ENCODE measurements at places on chromosomes 12 and 14.

- DNase-seq, result no peak
Observed at GRCh38 chr14:105312973-105313372, 1.6 kb upstream of the PACS2 start.

DNA sequence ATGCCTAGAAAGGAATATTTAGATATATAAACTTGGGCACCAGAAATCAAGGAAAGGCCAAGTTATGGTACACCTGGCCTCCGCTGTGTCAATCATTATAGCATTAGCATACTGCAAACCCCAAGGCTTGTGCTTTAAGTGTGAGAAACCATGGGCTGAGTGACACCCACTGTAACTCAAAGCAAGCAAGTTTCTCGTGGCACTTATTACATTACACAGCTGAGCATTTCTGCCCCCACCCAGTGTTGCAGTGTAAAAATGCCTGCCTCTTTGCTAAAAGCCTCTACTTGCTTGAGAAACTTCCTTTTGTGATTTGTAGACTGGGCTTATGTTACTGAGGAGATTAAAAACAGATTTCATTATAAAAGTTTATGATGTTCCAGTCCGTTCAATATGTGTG, 122.0 kb downstream of the TGFB3 start:
- DNase-seq, result no peak

GRCh38 chr12:40646456-40646855, 45.8 kb upstream of the CNTN1 start:
- DNase-seq, result no peak

- DNase-seq, result no peak
Observed at GRCh38 chr12:12616512-12617310, 5.0 kb downstream of the CREBL2 start.

- no peak for DNase-seq
Observed at GRCh38 chr14:32588448-32589320, 259.6 kb downstream of the AKAP6 start.

DNA sequence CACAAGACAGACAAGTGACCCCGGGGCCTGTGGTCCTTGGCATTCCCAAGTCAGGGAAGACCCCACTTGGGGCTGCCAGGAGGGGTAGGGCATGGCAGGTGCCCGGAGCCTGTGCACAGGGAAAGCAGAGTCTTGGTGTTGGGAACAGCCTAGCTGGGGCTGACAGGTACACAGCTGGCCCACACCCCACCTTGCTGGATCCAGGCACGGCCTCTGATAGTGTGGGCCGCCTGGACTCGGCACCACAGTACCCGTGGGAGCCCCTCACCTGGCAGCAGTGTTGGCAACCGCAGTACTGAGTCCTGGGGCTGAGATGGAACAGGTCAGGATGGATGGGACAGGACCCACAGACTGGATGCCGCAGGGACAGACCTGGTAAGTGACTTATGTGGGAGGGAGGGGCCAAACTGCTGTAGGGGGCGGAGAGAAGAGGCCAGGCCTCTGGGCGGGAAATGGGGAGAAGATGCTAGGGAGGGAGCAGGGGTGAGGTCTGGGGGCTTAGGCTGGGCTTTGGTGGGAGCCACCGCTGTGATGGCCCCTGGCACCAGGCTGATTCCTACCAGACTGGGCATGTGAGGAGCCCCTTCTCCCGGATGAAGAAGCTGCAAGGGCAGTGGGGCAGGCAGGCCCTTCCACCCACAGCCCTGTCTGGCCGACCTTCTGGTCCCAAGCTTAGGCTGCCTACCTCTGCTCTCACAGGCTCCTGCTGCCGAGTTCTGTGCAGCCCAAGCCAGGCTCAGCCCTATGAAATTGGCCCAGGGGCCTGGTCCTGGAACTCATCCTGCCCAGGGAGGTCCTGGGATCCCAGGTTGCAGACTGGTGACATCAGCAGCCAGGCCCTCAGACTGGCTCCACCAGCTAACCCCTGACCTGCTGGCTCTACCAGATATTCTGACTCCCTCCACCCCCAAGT, at the start of gene TGM1:
TGM1 (minus strand) TSS at position 357 of the 913 bp plus-strand sequence. CDS start 825 bp downstream, outside the sequence.
- DNase-seq, result no peak

DNA sequence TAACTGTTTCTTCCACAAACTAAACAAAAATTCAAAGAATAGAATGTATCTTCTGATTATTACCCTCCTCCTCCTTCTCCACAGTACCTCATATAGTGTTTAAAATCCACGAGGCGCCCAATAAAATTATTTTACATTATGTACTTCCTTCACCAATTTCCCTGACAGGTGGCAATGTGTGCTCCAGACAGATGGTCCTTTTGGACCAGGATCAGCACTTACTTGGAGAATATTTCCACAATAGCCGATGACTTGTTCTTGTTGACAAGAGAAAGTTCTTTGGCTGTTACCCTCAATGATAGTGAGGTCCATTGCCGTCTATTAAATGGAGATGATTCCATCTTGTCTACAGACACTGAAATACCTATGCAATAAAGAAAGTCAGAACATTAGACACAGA, 34.9 kb downstream of the LIMA1 start:
- DNase-seq, result no peak

GRCh38 chr12:45974883-45975282, 15.5 kb downstream of the SCAF11 start:
- no peak for DNase-seq

DNA sequence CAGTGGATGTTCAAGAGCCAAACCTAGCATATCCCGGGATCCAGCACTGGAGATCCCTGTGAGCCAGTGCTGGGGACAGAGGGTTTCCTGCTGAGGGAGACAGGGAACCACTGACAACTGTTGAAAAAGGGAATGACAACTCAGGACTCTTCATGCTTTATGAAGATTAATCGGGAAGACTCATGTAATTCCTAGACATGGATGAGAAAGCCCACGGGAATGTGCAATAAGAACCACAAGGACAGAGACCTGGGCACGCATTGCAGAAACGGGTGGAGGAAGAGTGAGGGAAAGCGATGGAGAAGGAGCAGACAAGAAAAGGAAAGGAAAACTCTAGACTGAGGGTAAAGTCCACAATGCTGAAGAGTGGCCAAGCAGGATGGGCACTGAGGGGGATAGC, 296.0 kb downstream of the PCNX1 start:
- no peak for DNase-seq

- no peak for DNase-seq
Observed at GRCh38 chr12:45674181-45674977, 55.1 kb upstream of the ARID2 start.

DNA sequence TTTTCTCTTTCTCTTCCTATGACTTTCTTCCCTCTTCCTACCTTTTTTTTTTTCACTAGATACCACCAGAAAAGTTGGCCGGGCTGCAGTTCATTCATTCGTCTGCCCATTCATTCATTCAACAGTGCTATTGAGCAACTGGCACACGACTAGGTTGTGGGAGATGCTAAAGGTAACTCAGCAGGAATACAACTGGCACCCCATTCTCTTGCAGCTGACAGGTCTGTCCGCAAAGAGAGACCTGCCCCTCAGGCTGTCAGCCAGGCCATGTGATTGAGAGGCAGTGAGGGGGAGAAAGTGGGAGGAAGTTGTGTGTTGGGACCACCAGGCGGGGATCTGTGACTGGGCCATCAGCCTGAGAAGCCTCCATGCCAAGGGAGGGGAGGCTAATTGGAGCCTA, 105.2 kb downstream of the TSPAN9 start:
- no peak for DNase-seq

DNA sequence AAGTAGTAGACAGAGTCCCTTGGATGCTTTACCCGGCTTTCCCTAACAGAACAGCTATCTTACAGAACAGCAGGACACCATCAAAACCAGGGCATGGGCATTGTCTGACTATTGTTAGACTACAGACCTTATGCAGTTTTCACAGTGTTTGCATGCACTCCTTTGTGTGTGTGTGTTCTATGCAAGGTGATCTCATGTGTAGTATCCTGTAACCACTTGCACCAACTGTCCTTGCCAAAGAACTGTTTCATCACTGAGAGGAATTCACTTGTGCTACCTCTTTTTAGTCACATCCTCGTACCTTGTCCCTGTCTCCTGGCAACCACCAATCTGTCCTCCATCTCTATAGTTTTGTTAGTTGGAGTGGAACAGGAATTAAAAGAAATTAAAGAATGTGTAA, 183.6 kb upstream of the PZP start:
- DNase-seq, result no peak

- DNase-seq, result no peak
Observed at GRCh38 chr14:22476005-22476751, 112.8 kb downstream of the DAD1 start.

DNA sequence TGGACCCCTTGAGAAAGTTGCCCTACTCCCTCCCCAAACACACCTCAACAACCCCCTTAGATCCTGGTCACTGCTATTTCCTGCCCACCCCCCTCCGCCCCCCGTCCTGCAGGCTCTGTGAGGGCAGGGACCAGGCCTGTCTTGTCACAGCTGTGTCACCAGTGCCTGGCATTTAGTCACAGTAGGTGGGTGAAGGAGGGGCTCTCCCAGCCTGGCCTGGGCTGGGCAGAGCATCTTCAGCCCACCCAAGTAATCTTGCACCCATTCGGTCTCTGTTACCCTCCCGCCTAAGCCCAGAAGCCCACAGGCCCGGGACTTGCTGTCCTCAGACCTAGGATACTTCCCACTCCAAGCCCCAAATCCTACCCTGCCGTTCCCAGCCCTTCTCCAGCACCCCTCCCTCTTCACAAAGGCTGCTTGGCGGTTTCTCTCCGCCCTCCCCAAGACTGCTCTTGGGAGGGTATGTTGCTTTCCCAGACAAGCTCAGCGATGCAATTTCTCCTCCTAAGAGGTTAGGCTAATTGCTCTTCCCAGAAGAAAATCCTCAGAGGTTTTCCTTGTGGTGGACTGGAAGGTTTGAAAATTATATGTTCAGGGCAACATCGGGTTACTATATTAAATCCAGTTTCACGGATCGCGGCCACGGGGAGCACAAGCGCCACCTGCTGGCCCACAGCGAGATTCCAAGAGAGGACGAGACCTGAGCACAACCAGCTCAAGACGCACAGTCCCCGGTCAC, 50.8 kb upstream of the ZFP36L1 start:
- DNase-seq, result peak; percentile 47

- no peak for DNase-seq
Observed at GRCh38 chr14:69086537-69086936, 66.4 kb downstream of the DCAF5 start.

GRCh38 chr12:6451348-6452244, at the start of gene TAPBPL:
Gene TAPBPL (plus strand): TSS chr12:6452042. CDS start chr12:6452249, 207 bp downstream.
- DNase-seq, result no peak

GRCh38 chr12:1422604-1423315, 171.6 kb downstream of the FBXL14 start:
- no peak for DNase-seq

GRCh38 chr12:109949089-109949488, 47.1 kb downstream of the GIT2 start:
- no peak for DNase-seq

DNA sequence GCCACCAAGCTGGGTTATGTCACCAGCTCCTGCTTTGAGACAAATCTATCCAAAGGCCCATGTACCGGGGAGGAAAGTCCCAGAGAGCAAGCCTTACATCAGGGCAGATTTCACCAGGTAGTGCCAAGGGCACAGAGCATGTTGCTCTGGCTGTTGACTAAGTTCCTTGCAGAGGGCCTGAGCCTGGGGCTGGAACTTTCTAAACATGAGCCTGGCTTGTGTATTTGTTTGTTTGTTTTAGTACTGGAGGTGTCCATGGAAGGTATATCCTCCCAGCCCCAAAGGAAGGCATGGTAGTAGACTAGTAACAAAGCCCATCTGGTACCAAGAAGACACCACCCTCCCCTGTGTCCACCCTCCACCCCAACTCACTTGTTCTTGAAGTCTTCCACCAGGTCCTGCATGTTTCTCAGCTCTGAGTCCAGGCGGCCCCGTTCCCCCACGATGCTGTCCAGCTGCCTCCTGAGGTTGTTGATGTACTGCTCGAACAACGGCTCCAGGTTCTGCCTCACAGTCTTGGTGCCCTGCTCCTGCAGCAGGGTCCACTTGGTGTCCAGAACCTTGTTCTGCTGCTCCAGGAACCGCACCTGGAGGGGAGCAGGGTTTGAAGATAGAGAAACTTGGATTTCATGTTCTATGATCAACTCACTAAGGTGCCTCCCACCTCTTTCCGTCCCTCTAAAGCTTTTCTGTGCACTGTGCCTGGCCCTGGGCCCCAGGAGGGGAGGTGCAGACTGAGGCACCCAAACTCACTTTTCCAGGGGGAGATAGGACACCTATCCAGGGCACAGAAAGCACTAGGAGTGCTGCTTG, 1.4 kb downstream of the KRT5 start:
- no peak for DNase-seq

GRCh38 chr12:13088496-13088895, 15.0 kb downstream of the GSG1 start:
- no peak for DNase-seq

GRCh38 chr12:4322726-4323125, 1.7 kb downstream of the TIGAR start:
- no peak for DNase-seq

All from stimulated activated CD8-positive, alpha-beta memory T cell treated with anti-CD3 and anti-CD28 coated beads, Interleukin-15, amount 100 ng/mL, for 24 hours (primary cell).